LoVo (cell line): ENCODE measurements at places on chromosomes 13 and 19.
A peak's percentile ranks its signal among the peaks of the same experiment; 100 is the strongest.

- no peak for DNase-seq
Observed at GRCh38 chr13:29281932-29282495, 313.5 kb downstream of the SLC7A1 start.

GRCh38 chr13:42181381-42181953 lies 90.5 kb upstream of the AKAP11 start:
- no peak for DNase-seq

DNA sequence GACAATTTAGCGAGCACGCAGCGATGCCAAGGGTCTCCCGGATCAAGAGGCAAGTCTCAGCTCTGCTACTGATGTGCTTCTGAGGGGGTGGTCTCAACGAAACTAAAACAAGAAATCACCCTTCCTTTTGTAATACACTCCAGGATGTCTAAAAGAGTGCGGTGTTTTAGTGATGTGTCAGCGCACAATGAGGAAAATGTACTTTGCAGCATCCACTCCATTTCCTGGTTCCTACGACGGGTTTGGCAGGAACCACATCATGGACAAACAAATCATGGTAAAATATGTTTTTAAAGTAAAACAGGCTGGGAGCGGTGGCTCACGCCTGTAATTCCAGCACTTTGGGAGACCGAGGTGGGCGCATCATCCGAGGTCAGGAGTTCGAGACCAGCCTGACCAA lies 154.0 kb upstream of the TSC22D1 start:
- no peak for DNase-seq

DNA sequence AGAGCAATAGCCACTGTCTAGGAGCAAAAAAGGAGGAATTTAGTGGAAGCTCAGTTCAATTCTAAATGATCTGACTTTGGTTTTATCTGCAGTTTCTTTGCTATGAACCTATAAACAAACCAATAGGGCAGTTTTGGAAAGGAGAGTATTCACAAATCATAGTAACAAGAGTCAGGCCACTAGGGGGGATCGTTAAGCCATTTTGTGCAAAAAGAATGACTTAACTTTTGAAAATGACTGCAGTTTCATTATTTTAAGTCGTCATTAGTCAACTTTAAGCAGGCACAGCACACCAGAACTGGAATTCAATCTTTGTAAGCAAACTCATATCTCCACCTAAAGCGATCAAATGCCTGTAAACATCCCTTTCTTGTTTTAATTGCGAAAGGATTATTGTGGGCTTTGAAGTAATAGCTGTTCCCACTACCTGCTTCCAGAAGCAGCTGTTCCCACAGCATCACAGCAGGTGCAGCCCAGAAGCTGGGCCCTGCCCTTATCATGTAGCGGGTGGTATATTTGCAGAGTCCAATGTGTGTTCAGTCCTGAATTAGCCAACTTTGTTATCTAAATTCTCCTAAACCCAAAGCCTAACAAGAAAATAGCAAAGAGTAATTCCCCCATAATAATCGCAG lies 51.5 kb downstream of the SOX21 start:
- DNase-seq: no peak

DNA sequence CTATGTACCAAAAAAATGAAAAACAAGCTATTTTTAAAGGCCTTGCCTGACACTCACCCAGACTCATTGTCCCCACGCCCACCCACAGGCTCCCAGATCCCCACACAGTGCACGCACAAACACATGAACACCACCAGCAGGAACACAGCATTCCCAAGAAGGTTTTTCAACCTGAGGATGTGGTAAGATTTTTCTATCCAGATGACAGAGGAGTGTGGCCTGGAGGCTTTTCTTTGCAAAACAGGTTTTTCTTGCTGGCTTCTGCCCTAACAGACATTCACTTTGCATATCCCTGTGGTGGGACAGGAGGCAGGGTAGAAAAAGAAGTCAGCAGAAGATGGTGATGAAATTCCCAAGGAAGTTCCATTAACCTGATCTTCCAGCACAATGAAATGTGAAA lies 97.8 kb downstream of the KLF12 start:
- DNase-seq: no peak

DNA sequence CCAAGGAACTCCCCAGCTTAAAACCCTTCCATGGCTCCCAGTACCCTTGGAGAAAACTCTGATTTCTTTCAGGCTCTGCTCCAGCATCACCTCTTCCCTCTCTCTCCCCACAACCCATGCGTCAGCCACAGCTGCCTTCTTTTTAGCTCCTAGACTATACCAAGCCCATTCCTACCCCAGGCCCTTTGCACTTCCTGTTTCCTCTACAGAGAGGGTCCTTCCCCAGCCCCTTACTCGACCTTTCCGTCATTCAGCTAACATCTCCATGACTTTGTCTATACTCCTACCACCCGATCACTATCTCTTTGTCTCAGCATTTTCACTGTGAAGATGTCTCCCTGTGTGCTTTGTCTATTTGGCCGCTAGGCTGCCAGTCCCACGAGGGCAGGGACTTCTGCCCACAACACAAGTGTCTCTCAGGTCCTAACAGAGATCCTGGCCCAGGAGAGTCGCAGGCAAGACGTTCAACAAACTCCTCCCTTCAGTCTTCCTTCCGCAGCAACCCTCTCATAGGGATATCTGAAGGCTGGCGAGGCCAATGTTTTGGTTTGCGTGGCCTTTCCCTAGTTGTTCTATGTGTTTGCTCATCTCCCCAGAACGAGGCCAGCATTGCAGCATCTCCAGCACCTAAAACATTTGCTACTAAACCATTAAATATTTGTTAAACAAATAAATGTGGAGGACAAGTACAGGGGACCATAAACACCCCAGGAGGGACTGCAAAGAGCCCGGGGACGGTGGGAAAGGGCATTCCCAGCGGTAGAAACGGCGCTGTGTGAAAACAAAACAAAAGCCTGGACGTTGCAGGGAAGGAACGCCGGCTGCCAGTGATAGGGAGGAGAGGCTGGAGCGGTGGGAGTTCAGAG lies 816 bp downstream of the CCNP start:
- DNase-seq: no peak

- DNase-seq: peak; percentile 68
Observed at GRCh38 chr19:38634757-38635482, 12.5 kb upstream of the ACTN4 start.

DNA sequence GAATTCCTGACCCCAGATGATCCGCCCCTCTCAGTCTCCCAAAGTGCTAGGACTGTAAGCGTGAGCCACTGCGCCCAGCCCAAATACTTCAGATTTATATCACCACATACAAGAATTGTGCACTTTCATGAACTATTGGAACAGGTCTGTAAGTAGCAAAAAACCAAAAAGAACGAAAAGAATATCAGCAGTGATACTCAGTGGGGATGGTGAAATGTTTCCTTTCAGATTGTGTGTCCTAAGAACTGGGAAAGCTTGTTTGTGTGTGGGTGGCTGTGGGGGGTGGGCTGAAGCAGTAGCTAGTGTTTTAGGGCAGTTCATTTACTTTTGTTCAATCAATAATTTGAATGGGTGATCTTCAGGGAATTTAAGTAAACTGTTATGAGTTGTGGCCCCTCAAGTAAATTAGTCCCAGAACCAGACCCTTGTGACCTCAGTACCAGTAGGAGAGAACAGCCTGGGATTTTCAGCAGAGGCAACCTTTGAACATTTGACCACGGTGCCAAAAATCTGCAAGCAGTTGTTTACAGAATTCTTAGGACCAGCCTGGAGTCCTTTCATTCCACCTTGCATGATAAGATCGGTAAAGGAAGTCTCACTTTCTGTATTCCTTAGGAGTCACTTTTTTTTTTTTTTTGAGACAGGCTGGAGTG lies 106.6 kb downstream of the LRCH1 start:
- peak; percentile 63 for DNase-seq

DNA sequence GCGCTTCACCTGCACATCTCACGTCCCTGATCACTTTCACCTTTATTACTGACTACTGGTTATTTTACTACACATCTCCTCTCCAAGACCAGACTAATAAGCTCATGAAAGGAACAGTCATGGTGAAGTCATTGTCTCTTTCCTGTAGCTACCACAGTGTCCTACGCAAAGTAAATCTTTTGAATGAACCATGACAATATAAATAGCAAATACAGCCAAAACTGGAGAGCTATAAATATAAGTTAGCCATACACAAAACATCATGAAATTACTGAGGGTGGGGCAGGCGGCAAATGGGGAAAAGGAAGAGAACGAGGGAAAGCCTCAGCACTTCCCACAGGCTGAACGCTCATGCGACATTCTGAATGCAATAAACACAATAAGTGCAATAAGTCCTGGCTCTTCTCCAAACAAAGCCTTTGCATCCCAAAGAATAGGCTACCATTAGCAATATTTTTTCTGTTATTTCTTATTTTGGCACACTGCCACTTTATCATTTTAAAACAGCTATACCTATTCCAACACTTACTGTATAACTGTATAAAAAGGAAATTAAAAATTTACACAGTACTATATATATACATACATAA lies 62.5 kb downstream of the TUBGCP3 start:
- no peak for DNase-seq

DNA sequence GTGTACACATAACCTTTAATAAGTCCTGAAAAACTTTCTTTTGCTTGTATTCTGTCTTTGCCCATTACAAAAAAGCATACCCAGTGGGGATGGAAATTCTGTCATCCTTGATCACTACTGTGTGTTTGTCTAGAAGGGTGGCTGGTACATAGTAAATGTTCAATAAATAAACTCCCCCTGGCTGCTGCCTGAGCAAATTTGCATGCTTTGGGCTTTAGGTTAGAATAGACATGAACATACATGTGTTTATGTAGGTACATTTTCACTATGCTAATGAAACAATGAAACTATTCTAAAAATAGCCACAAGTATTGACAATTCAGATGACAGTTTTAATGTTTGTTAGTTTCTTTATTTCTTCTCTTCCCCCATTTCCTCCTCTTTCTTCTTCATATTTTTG lies 36.1 kb downstream of the TNFSF13B start:
- no peak for DNase-seq

DNA sequence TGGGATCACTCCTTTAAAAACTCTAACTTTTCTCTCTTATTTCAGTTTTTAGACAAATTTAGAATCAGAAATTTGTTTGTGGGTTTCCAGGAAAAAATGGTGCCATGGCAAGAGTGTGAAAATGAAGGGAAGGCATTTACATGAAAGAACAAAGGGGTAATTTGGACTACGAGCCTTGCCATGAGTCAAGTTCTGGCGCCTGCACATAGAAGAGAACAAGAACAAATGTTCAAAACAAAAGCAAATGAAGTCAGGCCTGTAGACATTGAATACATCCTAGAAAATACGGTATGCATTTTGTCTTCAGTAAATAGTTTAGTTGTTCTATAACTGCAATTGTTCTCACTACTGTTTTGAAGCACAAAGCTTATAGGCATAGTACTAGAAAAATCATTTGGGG lies 1390.5 kb downstream of the EFNB2 start:
- DNase-seq: no peak

- DNase-seq: no peak
Observed at GRCh38 chr13:46113596-46113995, 8.8 kb upstream of the CPB2 start.

DNA sequence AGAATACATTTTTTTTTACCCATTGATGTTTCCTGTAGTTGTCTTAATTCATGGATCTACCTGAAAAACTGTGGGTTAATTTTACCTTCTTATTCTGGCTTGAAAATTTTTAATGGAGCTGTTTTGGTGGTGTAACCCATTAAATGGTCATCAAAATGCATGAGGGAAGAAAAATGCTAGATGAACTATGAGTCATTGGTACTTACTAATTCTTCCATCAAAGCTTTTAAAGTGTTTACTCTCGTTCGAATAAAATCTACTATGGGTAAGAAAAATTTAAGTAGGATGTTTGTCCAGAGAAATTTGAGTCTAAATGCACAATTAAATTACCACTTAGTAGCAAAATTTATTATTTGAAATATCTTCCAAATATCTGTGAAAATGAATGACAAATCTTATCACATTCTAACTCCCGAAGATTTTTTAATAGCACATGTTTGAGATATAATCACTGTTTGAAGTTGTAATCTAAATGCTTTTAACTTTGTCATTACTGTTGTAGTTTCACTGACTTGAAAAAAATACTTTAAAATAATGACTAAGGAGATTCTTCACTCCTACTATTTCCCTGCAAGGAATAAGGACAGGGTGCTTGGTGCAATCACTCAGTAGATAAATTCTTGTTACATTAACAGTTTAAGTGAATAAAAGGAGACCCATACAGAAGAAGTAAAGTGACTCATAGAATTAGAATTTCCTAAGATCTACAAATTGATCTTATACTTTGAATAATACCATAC lies 437.7 kb downstream of the IRS2 start:
- DNase-seq: peak; percentile 16

DNA sequence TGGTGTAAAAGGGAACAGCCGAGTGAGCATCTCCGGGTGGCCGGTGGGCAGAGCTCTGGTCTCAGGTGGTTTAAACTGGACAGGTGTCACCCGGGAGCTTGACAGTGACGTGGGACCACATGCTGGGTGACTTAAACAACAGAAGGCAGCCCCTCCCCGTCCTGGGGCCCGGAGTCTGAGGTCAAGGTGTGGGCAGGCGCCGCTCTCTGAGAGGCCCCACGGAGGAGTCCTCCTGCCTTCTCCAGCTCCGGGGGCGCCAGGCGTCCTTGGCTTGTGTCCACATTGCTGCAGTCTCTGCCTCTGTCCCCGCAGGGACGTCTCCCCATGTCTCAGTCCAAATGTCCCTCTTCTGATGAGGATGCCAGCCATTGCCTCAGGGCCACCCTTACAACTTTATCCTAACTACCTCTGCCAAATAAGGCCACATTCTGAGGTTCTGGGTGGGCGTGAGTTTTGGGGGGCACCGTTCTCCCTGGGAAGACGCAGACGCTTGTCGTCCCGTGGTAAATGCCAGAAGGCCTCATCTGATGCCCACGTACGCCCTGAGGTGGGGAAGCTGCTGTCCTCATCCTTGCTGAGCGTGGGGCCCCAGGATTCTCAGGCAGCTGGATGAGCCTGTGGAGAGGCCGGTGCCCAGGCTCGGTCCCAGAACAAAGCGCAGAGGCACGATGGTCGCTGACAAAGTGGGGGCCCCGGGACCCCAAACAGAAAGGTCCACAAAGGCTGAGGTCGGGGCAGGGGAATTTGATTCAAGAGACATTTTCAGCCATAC lies 12.9 kb downstream of the GZMM start:
- no peak for DNase-seq

- DNase-seq: no peak
Observed at GRCh38 chr19:38946229-38947010, 15.7 kb downstream of the MRPS12 start.

DNA sequence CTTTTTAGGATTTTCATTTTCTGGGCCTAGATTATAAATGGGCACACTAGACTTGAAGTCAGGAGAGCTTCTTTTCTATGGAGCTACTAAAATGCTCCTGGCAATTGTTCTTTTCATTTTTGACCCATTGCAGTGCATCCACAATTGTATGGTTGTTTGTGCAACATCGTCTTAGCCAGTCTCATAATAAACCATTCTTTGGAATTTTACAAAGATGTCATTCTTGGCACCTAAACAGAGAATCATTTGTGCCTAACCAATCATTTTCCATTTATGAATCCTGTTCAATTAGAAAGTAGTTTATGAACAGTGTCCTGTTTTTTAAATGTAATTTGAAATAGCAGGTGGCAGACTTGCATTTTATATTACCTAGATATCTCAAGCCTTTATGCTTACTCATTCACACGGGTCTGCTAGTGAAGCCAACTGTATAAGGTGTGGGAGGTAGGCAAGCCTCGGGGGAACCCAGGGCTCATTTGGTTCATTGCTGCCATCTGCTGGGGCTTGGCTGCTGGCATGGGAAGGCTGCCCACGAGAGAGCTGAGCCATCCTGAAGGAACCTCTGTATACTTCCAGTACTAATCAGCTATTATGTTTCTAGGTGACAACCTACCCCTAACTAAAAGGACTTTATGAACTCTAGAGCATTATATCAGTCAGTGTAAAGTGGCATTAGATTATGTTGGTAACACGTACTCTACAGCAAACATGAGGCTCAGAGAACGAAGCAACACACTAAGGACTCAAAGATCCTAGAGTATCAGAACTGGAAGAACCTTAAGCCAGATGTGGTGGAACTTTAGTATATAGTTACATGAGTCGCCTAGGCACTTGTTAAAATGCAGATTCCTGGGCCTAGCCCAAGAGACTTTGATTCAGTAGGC lies 60.0 kb downstream of the TPT1 start:
- peak; percentile 75 for DNase-seq
